ENCODE measurements at places on chromosomes 4 and X.

DNA sequence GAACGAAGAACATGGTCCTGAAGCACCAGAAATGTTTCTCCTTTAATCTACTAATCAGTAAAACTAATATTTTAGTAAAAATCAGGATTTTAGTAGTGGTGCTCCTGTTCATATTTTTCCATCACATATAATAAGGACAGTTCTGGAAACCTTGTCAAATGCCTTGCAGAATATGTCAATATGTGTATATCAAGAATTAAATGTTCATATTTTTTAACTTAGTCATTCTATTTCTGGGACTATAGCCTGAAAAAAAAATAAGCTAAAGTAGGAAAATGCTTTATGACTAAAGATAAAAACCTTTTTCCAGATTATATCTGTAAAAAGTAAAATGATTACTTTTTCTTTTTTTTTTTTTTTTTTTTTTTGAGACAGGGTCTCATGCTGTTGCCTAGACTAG lies 65.1 kb downstream of the MAB21L2 start:
- DNase-seq, result no peak

DNA sequence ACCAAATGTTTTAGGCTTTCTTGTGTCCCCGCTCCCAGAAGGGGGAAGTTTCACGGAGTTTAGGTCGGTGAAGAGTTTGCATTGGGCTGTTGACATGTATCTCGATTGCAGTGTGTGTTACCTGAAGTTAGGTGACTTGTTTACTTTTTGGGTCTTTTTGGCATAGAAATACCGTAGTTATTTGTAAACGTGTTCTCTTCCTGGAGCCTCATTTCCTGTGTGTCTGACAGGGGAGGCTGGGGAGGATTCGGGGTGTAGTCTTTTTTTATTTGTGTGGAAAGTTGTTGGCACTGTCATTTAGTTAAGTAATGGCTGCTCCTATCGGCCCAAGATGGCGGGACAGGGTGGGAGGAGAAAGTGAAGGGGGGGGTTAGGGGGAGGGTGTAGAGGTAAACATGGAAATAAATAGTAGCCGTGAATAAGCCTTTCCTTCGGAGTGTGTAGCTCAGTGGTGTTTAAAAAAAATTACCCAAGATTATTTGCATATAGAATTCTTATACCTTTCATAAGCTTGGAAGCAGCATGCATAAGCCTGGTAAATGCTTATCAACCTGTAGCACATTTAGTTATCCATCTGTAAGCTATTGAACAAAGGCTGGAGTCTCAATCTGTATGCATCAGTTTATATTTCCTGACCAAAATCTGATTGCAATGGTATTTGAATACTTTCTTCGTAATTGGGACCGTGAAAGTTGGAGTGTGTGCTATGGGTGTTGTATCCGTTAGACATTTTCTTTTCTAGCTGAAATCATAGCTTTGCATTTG lies 1.6 kb downstream of the KDM6A start:
- no peak for DNase-seq

DNA sequence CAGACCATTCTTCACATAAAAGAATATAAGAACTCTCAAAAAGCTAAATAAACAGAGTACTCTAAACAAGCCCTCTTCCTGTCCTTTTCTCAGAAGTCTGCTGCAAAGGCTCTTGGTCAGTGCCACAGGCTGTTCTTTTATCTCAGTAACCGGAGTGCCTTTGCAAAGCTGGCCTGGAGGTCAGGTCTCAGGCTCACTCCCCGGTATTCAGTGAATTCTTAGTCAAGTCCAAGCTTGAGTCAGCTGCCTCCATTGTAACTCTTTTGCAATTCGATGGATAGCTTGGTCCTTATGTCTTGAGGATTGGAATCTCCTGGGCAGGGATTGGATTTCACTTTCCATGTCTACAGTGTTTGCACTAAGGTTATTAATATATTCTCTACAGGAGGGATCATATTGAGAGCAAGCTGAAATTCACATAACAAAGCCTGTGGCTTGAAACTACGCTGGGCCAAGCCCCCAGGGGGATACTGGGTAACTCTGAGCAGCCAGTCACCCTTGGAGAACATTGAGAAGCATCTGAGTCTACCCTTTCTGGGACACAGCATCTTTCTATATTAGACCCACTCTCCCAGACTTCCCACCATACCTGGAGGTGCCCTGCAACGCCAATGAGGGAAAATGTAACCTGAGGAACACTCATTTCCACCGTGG lies 10.0 kb upstream of the HS6ST2 start:
- DNase-seq, result no peak

- DNase-seq, result no peak
These were observed 732.7 kb upstream of the POU3F4 start for GRCh38 chrX:82775426-82775825.

- no peak for DNase-seq
These were observed 16.0 kb upstream of the RAP1GDS1 start for GRCh38 chr4:98245226-98245625.
